ENCODE measurements at places on chromosomes 16 and 17.
A peak's percentile ranks its signal among the peaks of the same experiment; 100 is the strongest.

GRCh38 chr16:10646228-10646580, 48.5 kb downstream of the TEKT5 start:
- DNase-seq, result no peak

DNA sequence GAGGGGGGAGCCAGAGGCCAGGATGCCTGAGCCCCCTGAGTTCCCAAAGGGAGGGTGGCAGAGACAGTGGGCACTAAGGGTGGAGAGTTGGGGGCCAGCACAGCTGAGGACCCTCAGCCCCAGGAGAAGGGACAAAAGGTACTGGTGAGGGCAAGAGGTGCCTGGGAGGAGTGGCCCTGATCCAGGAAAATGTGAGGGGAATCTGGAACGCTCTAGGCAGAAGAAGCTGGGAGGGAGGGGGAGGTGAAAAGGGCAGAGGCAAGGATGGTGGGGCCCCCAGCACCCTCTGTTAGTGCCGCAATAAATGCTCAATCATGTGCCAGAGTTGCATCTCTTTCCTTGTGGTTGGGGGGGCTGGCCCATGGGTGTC, 1.1 kb downstream of the TCAP start:
- no peak for DNase-seq

DNA sequence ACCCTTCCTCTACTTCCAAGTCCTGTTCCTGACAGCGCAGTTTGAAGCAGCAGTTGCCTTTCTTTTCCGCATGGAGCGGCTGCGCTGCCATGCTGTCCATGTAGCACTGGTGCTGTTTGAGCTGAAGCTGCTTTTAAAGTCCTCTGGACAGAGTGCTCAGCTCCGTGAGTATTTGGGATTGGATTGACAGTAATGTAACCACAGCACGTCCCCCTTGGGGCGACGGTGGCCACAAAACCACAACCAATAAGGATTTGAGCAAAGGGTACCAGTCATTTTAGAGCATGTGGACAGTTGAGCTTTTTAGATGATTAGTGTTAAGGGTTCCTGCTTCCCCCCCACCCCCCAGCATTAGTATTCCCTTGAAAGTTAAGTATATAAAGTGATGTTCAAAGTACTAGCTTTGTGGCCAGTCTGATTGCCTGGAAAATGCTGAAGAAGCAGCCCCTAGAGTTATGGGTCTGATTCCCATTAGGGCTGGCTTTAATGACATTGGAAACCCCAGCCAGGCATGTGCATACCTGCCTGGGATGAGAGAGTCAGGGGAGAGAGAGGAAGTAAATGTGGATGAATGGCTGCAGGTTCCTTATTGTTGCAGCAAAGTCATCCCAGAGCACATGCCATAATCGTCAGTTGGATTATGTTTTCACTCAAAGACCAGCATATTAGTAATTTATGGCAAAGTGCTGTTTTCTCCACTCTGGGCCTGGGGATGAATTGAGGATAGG, 31.6 kb upstream of the SLC12A3 start:
- DNase-seq, result no peak

DNA sequence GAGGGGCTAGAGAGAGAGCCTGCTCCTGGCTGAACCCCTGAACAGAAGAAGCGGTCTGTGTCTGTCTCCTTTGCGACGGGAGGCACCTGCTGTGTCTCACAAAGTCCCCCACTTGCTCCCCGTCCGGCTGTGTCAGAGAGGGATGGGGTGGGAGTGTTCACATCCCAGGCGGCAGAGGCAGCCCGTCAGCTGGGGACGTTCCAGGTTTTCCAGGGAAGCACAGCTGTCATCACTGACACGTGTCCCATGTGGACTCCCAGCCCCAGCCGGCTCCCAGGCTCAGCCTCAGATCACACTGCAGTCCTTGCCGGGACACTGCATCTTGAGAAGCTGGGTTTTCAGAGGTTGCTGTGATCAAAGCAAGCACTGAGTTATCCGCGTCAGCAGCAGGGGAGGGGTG, 1.6 kb downstream of the TELO2 start:
- DNase-seq, result no peak

GRCh38 chr17:877630-878029, 95.5 kb downstream of the MRM3 start:
- DNase-seq, result no peak

- no peak for DNase-seq
Observed at GRCh38 chr16:53080345-53081031, 25.7 kb downstream of the CHD9 start.

DNA sequence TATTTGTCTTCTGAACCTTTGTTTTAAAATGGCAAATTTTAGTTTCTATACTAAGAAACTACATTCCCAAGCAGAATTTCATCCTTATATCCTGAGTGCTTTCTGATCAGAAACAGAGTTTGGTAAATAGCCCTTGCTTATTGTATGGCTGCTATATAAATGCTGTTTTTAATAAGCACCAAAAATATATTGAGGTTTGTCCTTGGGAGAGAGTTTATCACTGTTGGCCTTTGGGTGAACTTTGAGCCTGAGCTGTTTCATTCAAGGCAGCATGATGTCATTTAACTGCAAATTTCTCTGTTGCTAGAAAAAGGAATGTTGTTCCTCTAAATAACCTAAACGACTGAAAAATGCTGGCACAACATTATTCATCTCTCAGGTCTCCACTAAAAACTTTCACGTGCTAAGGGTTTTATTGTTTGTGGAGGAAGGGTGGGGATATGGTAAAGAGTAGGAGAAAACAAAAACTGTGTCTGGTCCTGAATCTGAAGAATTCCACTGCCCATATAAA, 334.3 kb upstream of the TBX2 start:
- DNase-seq, result no peak

DNA sequence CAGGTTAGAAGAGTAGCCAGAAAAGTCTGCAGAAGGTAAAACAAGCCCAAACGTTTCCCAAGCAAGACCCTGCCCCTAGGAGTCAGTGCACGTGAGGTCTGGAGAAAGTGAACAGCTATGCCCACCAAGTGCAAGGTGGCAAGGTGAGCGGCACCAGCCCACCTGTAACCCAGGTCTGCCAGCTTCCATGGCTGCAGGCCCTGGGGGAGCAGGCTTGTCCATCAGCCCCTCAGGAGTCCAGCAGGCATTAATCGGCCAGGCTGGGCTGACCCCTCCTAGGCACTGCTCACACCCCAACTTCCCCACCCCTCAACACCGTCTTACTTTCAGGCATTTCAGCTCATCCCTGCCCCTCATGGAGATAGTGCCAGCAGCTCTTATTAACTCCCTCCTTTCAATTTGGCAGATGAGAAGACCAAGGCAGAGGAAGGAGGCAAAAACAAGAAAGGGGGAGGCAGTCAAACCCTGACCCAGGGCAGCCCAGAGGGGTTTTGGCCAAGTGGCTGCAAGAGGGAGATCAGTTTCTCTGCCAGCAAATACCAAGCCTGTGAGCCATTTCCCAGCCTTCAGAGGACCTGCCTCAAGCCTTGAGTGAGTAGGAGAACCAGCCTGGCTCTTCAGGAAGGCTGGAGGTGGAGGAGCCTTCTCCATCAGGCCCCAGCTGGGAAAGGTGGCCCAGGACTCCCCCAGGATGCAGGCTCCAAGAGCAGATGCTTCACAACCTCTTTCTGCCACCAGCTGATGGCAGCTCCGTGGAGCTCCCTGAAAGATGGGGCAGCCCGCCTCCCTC, 14.7 kb downstream of the BEAN1 start:
- no peak for DNase-seq

DNA sequence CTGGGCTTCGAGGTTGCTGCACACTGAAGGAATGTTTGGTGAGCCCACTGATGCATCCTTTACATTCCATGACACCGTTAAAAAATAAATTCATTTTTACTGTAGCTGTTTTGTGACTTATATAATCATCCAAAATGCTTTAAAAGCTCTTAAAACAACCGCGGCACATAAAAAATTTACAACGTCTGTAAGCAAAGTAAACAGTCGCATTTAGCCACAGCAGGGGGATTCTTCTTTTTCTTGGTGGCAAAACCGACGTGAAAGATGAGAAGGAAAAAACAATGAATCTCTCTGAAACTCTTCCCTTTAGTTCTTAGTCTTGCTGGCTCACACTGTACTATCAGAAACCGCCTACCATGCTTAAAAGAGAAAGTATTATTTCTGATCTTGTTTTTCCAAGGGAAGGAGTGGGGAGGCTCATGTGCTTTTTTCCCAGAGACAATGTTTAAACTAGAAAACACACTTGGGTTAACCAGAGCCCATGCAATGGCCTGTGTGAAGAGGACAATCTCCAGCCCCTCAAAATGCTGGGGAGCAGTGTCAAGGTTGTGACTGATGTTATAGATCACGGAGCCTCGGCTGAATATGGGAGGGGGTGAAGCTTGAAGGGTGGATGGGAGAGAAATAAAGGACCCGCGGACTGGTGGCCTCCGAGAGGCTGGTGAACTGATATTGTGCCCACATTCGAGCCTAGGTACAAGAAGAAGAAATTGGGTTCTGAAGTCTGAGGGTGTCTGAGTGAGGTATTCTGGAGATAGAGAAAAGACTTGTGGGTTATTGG, 91.1 kb downstream of the IRF8 start:
- no peak for DNase-seq

DNA sequence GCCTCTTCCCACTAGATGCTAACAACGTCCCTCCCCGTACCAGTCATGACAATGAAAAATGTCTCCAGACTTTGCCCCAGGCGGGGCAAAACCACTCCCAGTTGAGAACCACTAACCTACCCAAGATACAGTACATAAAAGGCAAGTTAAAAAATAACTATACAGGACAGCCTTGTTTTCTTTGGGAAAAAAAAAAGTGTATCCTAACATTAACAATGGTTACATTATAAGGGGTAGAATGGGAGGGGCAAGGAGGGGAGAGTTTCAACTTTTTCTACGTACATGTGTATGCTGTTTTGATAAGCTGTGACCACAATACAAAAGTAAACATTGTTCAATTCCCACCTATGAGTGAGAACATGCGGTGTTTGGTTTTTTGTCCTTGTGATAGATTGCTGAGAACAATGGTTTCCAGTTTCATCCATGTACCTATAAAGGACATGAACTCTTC, 94.9 kb downstream of the TOX3 start:
- no peak for DNase-seq

- DNase-seq, result no peak
Observed at GRCh38 chr17:49439305-49439672, 24.6 kb upstream of the PHB1 start.

DNA sequence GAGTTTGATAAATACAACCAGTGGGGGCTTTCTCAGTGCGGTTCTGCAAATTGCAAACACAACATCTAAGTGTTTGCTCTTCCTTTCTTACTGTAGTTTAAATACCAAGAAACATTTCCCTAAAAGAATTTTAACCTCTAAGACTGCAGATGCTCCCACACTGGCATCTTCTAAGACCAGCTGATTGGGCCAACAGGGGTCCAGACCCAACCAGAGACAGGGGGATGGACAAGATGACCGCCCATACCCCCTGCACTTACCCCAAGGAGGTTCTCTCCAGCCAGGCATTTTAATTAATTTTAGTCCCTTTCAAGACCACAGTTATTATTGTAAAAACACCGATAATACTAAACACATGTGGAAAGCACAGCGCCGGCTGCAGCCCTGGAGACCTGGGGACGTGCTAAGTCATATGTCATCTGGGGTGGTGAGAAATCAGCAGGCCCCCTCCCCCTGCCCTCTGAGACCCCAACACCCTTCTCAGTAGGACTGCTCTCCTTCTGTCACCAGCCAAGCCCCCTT, 242.3 kb downstream of the SOX9 start:
- no peak for DNase-seq

DNA sequence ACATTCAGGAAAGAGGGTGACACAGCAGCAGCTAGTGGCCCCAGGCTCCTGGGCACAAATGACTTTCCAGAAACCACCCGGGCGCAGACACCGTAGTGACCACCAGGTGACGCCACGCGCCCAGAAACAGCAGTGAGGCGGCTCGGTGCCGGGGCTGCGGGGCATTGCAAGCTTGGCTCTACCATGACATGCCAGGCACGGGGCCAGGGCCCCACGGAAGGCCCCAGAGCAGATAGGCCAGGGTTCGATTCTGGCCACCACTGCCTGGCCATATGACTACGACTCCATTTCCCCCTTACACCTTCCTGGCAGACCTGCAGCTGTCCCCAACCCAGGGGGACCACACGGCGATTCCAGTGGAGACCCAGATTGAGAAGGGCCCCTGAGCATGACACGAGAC, 6.7 kb downstream of the RHBDF1 start:
- peak; percentile 84 for DNase-seq

GRCh38 chr16:58732545-58733247, 1.4 kb downstream of the GOT2 start:
- DNase-seq, result no peak

- no peak for DNase-seq
Observed at GRCh38 chr17:77613627-77614026, 344.9 kb upstream of the TNRC6C start.

DNA sequence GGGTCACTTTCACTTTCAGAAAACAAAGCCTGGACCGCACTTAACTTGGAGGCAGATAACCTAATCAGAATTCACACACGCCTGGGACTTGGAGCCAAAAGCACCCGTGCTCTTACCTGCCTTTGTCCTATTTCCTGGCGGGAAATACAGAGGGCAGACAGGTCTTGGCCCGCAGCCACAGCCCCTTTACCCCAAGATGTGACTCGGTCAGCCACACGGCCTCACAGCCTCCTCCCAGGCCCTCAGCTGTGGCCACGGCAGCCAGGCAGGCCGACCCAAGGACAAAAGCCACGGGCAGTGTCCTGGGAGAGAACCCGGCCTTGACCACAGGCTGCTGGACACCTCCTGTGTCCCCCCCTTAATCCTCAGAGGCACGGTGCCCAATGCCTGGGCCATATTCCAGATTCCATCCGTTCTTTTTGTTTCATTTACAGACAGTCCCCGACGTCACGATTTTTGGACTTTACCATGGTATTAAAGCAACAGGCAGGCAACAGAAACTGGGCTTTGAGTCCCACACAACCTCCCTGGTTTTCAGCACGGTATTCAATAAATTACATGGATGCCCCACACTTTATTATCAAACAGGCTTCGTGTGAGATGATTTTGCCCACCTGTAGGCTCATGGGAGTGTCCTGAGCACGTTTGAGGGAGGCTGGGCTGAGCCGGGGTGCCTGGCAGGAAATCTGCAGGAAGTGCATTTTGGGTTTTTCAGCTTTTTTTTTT, 30.1 kb upstream of the GAA start:
- DNase-seq, result no peak

GRCh38 chr17:32512328-32512727, 25.5 kb downstream of the CDK5R1 start:
- no peak for DNase-seq

GRCh38 chr16:56334761-56335160, 90.6 kb downstream of the AMFR start:
- DNase-seq, result no peak

All from CD4-positive, alpha-beta T cell treated with Interleukin-21 for 1 hour (primary cell).